Fibroblast of lung (primary cell): ENCODE measurements at places on chromosomes 2 and 18. TPM values are rescaled to one million over a fixed set of nuclear protein-coding genes. Genes with fewer than 3 reads are reported as not detected.

CHRNG gene
- polyA plus RNA-seq: not detected in 2 replicates

DNA sequence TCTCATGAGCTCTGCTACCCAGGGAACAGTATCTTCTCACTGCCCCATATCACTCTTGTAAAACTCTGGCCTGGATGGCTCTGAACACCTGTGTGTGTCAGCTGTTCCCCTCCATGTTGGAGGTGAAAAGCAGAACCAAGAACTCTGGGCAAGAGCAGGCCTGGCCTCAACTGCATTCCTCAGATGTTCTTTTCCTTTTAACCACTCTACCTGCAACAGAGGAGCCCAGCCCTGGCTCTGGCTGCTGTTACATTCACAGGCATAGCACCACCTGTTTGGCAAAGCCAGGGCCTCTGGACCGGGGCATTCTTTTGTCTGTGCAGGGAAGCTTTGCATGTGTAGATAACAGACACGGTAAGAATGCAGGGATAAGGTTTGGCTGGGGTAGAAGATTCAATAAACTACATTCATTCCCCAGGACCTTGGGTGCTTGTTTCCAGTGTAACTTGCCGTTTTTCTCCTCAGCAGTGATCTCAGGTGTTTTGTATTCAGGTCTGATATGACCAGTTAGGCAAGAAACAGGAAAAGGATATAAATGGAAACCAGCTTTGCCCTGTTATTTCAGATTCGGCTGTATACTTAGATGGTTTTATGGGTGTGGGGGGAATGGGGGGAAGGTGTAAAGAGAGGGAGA, 95.1 kb downstream of the SPTBN1 start:
- DNase-seq: no peak

ZNF804A gene
- polyA plus RNA-seq: 3.5 and 6.9 TPM in 2 replicates

GRCh38 chr2:237912271-237913192, 53.1 kb downstream of the RAMP1 start:
- no peak for DNase-seq

- DNase-seq: no peak
Observed at GRCh38 chr2:137048455-137048854, 283.1 kb downstream of the THSD7B start.

STPG4 gene
- 0.05 TPM in 1 of 2 replicates, not detected in the other for polyA plus RNA-seq

DNA sequence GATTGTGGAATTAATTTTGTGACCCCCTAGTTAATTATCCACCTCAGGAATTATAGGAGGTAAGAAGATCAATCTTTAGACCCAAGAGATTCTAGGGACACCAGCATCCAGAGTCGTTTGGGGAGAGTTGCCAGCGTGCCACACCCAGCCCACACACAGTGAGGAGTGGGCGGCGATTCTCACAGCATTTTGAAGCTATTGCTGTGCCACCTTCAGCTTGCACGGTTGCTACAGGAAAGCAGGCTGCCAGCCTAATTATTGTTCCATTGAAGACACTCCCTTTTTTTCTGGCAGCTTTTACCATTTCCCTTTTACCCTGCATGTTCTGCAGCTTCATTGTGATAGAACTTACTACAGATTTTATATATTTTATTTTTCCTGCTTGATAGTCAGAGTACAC, 13.1 kb upstream of the MYL12A start:
- DNase-seq: no peak

- no peak for DNase-seq
Observed at GRCh38 chr2:165219481-165219880, 15.6 kb upstream of the SCN3A start.

KCNJ13 gene
- not detected in 2 replicates for polyA plus RNA-seq

GRCh38 chr18:63137999-63138435, 181.6 kb downstream of the BCL2 start:
- no peak for DNase-seq

VSNL1 gene
- 2.9 and 3.9 TPM in 2 replicates for polyA plus RNA-seq

CDH19 gene
- not detected in 2 replicates for polyA plus RNA-seq
